ENCODE measurements at places on chromosomes 1 and 21.

DNA sequence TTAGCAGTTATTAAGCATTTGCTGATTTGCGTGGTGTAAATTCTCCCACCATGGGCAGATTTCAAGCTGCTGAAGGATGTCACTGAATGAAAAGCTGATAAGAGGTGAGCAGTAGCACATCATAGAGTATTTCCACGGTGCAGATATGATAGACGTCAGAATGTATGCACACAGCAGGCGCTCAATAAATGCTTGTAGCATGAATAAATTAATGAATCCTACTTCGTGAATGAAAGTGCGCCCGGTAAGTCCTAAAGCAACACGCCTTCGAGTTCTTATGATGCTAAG is 510 bp upstream of the UBIAD1 start:
- no peak for DNase-seq

DNA sequence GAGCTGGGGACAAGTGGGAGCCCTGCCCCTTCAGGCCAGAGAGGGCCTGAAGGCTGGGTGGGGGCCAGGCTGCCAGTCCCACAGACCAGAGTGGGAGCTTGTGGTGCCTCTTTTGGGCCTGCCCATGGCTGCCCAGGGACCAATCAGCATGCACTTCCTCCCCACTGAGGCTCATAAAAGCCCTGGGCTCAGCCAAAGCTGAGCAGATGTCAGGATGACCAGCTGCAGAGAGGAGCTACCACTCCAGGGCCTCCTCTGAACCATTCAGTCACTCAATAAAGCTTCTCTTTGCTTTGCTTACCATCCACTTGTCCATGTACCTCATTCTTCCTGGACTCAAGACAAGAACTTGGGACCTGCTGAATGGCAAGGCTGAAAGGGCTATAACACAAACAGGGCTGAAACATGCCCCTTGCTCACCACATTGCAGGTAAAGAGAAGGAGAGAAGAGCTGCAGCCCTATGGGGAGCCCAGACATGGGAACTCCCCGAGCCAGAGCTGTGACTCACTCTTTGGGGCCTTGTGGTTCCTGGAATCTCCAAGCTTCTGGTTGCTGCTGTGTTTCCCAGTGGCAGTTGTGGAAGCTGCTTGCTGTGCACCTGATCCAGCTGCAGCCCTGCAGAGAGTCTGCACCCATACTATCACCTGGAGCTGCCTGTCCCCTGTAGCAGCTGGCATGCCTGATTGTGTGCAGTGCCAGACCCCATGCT is 82.0 kb downstream of the OLFML3 start:
- DNase-seq, result no peak

- DNase-seq, result no peak
These were observed 3.1 kb upstream of the LMNA start for GRCh38 chr1:156111355-156111962.

DNA sequence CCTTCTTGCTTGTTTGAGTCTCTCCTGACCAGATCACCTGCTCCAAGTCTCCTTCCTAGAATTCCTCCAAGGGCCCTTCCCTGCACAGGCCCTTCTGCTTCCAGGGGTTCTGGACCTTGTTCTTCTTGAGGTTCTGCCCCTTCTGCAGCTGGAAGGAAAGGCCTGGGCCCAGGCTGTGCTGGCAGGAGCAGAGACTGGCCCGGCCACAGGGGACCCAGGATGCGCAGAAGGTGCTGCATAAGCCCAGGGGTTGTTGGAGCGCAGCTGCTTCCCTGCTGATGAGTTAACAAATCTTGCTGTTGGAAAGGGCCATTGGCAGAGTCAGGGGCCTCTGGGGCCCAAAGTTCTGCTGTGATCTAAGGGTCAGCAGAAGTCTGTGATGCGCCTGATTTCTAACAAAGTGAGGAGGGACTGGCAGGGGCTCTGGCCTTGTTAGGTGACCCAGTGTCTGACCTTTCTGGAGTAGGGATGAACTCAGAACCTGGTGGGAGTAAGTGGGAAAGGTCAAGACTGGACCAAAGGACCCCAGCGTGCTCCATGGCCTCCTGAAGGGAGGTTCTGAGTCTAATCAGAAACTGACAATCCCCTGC is 509.8 kb downstream of the PTPRU start:
- no peak for DNase-seq

GRCh38 chr21:45465105-45465504 is 60.1 kb downstream of the COL18A1 start:
- DNase-seq, result no peak

DNA sequence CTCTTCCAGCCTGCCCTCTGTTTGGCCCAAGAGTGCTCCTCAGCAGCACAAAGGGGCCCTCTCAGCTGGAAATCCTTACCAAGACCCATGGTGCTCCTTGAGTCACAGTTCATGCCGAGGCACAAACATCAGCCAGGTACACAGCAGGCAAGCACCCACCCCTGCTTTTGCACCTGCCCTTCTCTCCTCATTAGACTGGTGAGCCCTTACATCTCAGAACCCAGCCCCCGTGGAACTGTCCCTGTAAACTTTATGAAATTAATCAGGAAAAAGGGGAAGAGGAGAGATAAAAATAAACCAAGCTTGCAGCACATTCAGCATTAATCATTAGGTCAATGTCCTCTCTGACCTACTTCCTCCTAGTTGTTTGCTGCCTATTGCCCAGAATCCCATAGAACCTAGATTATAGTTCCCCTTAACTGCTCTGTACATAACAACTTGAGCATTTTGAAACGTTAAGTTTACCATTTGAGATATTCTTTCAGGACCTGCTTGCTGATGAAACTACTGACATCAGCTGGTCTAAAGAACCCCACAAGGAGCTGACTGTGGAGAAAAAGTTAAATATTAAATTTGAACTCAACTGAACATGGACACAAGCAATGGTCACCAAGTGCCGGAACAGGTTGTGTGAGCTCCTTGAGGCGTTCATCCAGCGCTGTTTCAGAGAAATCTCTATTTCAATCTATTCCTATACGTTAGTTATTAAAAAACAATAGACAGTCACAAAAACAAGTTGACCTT is 738.4 kb downstream of the MATN1 start:
- DNase-seq, result no peak

DNA sequence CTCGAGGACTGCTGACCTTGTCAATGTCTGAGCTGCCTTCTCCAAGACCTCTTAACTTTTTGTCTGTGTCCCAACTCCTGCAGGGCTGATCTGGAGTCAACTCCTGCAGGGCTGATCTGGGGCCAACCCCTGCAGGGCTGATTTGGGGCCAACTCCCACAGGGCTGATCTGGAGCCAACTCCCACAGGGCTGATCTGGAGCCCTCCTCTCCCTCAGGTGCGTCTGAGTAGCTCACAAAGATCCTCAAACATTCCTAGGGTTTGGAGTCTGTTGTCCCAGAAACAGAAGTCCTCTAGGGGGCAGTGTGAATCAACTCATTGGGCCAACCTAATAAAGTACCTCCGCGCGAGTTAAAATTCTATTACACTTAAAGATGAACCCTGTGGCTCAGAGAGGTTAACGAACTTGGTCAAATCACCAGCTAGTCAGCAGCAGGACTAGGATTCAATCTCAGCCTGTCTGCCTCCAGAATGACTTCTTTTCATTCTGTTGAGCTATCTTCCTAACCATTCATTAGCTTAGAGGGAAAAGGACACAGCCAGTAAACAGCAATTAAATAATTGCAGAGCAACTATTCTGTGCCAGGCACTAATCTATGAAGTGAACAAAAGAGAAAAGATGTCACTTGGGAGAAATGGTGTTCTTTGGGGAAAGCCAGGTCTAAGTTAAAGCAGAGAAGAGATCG is 17.2 kb upstream of the RLF start:
- peak; percentile 38 for DNase-seq

DNA sequence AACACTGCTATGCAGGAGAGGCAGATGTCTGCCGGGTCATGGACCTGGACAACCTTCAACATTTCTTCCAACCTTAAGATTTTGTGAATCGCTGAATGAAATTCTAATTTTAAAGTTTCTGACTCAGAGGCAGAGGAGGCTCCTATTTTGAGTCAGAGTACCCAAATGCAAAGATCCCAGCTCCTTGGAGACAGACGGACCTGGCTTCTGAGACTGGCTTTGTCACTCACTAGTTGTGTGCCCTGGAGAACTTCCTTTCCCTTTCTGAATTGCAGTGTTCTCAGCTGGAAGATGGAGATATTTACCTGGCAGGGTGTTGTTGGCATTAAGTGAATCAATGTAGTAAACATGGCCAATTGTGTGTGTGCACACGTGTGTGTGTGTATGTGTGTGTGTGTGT is 51.9 kb downstream of the IER5 start:
- no peak for DNase-seq

DNA sequence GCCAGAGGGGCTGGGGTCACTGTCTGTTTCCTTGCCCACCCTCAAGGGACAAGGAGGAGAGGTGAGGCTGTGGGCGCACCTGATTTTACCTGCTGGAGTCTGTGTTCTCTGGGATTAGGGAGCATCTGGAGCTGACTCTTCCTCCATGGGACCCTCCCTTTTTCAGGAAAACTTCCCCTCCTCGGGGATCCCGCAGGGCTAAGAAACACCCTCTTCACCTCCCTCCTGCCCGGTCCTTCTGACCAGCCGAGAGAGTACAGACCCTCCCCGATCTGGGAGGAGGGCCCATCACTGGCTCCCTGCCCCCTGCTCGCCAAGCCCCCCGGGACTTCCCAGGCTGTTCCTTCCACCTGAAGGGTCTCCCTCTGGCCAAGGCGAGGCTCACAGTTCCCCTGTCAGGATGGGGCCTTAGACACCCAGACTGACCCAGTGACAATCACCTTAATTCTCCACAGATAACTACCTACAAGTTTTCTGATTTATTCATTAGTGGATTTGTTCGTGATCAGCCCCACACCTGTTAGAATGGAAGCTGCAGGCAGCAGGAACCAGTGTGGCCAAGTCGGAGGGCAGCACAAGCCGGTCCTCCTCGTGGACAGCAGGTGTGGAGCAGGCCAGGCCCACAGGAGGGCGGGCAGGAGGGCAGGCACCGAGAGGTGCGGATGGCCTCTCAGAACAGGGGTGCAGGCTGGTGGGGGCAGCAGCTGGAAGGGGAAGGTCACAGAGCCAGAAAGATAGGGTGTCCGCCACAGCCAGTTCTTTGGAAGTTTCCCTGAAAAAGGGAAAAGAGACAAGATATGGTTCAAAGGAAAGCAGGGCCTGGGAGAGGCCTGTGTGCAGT is 15.9 kb upstream of the SAMD11 start:
- no peak for DNase-seq

- DNase-seq, result no peak
These were observed 10.4 kb downstream of the DDX59 start for GRCh38 chr1:200659269-200659668.

GRCh38 chr1:117809764-117810163 is 119.7 kb downstream of the GDAP2 start:
- no peak for DNase-seq

GRCh38 chr1:113811156-113811887 is 954 bp downstream of the RSBN1 start:
- DNase-seq, result no peak

DNA sequence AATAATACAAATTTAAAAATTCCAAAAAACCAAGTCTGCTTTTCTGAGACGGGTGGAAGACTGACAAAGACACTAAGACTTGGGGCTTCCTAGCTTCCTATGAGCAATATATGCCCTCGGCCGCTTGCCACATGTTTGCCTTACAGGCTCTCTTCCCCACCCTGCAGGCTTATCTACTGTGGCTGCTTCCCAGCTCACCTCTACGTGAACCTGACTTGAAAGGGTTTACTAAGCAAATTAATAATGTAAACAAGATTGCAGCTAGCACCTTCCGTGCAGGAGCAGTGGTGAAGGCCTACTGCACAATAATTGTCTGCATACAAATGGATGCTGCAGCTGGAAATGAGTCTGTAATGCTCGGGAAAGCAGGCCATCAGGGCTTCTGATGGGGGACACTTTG is 152.9 kb upstream of the DAB1 start:
- DNase-seq, result no peak

- no peak for DNase-seq
These were observed 83.2 kb upstream of the RHOU start for GRCh38 chr1:228652116-228652515.

- no peak for DNase-seq
These were observed 5.5 kb upstream of the PRKAB2 start for GRCh38 chr1:147177611-147178380.

DNA sequence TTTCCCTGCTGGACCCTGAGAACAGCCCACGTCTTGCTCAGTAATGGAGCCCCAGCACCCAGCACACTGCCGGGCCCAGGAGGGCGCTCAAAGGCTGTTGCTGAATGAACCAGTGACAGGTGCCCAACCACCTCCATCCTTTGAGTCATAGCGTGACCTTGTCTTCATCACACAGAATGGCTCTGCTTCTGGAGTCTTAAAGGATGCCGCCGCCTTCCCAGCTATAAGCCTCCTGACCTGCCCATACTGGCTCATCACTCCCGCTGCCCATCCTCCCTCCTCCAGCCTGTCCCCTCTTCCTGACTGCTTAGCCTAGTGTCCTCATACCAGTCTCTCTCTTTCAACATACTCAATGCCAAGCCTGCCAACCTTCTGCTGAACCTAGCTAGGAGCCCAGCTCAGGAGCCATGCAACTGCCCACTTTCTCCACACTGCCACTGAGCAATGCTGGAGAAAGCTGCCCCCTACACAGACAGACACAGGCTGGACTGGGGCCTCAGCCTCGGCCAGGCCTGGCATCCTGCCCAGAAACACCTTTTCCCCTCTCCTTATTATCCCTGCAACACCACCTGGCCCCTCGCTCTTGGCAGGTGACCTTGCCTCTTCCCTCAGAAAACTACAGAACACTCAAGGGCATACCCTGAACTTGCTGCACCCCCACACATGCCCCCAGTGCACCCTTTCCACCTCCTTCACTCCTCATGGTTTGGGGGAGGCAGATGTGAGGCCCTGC is 14.1 kb downstream of the TTC39A start:
- no peak for DNase-seq

DNA sequence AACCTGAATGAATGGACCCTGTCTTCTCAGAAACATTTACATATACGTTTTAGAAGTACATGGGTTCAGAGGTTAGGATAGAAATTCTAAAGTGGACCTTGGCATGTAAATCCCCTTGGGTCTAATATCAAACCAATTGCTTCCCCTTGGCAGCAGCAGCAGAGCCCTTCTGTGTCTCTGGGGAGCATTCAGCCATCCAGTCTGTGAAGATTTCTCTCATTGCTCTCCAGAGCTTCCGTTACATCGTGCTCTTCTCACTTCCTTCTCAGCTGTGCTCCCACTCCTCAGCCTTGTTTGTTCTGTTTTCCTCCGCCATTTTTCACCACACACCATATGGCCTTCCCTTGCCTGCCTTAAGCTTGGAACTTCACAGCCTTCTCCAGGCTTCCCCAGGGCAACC is 61.5 kb upstream of the ATP1B1 start:
- no peak for DNase-seq

GRCh38 chr1:36643371-36644270 is 160.9 kb upstream of the CSF3R start:
- DNase-seq, result no peak

GRCh38 chr1:24544239-24544638 is 11.6 kb upstream of the NCMAP start:
- no peak for DNase-seq

GRCh38 chr1:235708390-235708962 is 58.9 kb upstream of the GNG4 start:
- no peak for DNase-seq

- DNase-seq, result no peak
These were observed 65.2 kb upstream of the RALGPS2 start for GRCh38 chr1:178659789-178660208.

DNA sequence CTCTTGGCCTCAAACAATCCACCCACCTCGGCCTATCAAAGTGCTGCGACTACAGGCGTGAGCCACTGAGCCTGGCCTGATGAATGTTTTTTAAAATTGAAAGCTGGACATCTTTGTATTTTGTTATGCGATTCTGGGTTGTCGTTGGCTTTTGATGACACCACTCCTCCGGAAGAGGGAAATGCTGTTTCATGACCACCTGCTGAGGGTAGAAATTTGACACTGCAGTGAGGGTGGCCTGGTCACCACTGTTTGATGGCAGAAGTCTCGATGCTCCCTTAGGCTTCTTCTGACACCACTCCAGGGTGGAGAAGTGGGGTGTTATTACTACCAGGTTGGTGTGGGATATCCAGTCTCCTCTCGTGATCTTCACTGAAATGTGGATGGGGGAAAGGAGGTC is 357.2 kb downstream of the RGS7 start:
- no peak for DNase-seq

All from dorsolateral prefrontal cortex (tissue), 122 donors.